Right renal cortex interstitium (tissue), 3 donors: ENCODE measurements at places on chromosomes 1 and 21.

- DNase-seq = no peak
Observed at GRCh38 chr1:29269382-29269781, 33.1 kb downstream of the PTPRU start.

DNA sequence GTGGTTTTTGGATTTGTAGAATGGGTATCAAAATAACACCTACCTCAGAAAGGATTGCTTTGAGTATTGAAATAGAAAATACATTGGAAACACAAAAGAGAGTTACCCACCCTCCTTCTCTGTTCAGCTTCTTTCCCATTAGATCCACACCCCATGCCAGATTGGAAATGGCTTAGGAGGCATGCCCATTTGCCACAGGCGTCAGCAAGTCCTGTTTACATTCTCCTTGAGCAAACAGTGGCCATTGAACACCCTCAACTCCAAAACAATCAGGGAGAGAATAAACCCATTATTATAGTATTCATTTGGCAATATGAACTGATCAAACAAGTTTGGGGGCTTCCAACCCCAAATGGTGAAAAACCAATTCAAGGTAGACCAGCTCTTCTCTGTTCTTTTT is 2.4 kb downstream of the ELAPOR1 start:
- no peak for DNase-seq

DNA sequence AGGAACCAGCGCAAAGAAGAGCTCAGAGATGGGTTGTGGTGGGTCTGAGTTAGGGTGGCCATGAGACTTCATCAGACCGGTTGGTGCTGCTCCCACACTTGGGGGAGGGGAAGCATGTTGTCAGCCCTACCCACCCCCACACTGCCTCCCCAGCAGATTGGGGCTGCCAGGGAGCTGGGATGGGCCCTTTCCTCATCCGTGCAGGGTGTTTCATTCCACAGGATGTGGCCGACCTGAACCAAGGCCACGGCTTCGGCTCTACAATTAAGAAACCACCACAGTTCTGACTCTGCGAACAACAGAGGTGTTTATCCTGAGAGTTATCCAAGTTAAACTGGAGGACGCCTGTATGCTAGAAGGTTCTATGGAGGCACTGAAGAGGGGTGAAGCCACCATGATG is 171.2 kb downstream of the ETS2 start:
- DNase-seq = no peak

GRCh38 chr1:184866991-184867788 is 107.1 kb downstream of the NIBAN1 start:
- no peak for DNase-seq

DNA sequence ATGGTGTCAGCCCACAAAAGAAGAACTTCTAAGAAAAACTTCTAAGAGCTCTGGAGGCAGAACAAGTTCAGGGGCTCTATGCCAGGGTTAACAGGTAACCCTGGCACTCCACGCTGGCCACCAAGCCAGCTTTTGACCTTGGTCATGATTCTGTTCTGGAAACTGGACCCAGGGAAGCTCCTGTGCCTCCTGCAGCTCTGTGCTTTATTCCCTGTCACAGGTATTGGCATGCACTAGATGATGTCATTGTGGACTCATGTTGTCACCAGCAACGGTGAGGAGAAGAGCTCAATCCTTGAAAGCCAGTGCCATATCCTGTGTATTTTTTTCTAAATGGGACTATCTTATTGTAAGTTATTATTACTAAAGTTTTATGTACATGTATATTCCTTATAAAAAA is 56.7 kb upstream of the GCLM start:
- no peak for DNase-seq

DNA sequence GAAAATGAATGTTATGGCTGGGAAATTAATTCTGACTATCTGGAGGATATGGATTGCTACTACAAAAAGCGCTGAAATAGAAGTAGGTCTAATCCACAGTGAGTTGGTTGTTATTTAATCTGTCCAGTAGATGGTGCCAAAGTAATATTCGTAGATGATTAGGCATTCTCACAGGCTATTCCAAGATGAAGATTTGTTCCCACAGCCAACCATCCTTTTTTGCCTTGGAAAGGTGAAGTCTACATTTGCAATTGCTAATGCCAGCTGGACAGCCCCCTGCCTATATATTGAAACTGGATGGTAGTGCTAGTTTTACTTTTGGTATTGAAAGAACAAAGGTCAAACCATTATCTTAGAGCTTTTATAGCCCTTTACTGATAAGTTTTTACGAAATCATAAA is 43.8 kb downstream of the RBM11 start:
- DNase-seq = no peak

GRCh38 chr1:58249737-58250586 is 296.6 kb downstream of the OMA1 start:
- no peak for DNase-seq

DNA sequence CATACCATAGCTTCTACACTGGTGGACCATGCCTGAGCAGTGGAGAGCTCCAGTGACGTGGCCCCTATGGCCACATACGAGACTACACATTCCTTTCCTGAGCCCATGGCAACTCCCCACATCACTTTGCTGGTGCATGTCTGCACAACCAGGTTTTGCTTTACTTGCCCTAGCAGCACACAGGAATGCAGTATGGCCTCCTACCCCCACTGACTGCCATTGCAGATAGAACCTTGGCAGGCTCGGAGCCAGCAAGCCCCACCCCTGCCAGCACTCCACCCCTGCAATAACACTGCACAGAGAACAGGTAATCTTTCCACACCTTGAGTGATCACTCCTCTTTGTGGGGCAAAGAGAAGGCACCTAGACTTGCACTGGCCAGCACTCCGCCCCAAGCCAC is 531.9 kb upstream of the CAMK1G start:
- no peak for DNase-seq

GRCh38 chr1:50419192-50419906 is 3.9 kb downstream of the DMRTA2 start:
- DNase-seq = no peak

DNA sequence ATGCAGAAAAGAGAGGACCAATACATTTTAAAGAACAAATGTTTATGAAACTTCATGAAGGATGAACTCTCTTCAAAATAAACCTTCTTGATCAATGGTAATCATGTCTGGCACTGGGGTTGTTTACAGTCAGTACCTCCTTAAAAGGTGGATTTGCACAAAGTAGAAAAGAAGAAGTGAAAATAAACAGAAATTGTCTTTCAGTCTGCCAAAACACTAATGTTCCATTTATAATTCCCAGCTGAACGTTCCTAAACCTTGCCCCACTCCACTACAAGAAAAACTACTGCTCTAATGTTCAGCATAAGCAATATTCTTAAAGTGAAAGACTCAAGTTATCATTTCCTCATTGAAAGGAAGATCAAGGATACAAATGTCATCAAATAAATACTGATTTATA is 86.2 kb downstream of the EIF4G3 start:
- DNase-seq = no peak

GRCh38 chr1:19547814-19548213 is 62.5 kb upstream of the CAPZB start:
- DNase-seq = no peak

DNA sequence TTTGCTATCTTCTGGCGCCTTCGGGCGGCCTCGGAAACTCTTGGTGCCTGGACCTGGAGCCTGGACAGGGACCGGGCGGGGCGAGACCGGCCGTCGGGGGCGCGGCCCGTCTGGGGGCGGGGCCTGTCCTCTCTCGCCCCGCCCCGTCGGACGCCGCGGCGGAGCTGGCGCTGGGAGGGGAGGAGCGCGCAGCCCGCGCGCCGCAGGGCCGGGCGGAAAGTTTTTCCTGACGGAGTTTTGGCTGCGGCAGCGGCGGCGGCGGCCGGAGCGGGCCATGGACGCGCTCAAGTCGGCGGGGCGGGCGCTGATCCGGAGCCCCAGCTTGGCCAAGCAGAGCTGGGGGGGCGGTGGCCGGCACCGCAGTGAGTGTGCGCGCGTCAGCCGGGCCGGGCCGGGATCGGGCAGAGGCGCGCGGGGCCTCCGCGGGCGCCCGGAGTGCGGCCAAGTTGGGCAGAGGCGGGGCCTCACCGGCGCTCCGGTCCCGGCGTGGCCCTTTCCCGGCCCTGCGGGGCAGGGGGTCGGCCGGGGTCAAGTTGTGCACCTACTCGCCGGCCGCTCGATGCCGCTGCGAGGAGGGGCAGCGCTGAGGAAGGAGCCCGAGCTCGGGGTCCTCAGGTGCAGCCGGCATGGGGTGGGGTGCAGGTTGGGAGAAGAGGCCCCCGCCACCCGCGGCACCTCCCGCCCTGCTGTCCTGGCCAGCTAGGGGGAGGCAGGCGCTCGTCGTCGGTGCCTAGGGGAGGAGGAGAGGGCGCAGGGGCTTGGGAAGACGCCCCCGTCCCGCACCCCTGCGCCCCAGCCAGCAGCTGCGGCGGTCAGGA is at the start of gene LDLRAP1:
Gene LDLRAP1 (plus strand): TSS at position 182 of the 818 bp plus-strand sequence. CDS start 93 bp downstream, at position 275.
- no peak for DNase-seq
